ENCODE measurements at places on chromosomes 2 and 18.

DNA sequence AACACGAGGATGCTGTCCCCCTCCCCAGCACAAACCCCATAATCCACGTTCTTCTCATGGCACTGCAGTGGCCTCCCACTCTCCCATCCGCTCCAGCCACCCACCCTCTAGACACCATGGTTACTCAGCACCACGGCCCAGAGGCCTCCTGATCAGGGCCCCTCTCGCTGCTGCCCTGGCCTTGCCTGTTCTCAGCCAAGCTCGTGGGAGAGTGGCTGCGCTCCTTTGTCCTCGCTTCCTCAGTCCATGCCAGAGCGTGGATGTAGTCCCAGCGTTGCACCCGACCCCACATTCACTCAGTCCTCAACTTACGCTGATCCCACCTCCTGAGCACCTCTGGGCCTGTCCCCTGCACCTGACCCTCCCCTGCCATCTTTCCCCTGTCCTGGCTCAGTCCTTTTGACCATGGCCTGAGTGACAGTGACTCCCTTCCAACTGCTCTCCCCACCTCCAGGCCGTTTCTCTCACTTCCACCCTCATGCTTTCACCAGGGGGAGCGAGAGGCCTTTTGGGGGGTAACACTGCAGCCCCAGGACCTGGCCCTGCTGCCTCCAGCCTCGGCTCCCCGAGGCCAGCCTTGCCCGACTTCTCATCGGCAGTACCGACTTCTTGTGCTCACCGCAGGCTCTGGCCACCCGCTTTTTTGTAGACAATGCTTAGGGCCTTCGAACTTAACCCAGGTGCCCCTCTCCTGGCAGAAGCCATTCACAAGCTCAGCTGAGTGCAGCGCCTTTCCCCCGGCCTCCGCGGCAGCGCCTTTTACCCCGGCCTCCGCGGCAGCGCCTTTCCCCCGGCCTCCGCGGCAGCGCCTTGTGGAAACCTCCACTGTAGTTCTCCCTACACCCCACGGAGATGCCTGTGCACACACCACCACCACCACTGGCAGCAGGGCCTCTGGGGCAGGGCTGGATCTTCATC, 131.4 kb downstream of the CLIP4 start:
- no peak for DNase-seq

GRCh38 chr2:25551316-25551715, 122.1 kb downstream of the DTNB start:
- no peak for DNase-seq

- DNase-seq: no peak
These were observed 51.0 kb downstream of the LAMA3 start for GRCh38 chr18:23740105-23740830.

DNA sequence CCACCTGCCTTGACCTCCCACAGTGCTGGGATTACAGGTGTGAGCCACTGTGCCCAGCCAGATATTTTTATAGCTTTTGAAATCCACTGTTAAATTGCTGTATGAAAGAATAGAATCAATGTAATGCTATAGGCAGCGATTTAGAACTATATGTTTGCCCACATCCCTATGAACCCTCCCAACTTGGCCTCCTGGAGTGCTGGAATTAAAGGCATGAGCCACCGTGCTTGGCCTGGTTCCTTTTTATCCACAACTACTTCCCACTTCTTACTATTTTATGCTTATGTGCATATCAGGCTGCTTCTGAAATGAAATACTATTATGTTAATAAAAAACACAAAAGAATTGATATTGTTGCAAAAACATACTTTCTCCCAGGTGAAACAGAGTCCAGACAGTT, 11.6 kb upstream of the PTPN2 start:
- DNase-seq: no peak

- no peak for DNase-seq
These were observed 180.8 kb upstream of the MMADHC start for GRCh38 chr2:149768320-149768799.

DNA sequence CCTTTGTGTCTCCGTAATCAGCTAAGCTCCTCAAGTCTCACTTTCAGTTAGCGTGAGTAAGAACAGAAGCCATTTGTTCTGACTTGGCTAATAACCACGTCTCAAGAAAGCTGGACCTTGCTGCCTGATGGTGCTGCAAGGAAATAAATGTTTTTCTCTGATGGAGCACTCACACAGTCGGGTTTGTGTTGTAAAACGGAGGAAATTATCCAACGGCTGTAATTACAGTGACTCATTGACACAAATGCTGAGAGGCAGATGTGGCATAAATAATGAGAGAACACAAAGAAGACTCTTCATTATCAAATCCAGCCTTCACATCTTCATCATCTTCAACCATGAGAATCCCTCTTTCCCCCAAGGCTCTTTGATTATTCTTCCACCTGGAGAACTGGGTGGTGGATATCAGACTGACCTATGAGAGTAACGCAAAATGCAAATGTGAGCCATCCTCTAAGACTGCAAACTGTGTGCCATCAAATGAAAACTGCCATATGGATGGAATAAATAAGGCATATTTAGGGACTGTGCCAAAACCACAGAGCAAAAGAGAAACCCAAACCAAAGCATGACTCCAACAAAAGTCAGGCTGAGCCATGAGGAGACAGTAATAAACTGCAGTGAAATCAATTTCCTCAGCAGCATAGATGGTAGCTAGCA, 252.6 kb downstream of the RND3 start:
- no peak for DNase-seq

- DNase-seq: no peak
These were observed 246.2 kb upstream of the STON1 start for GRCh38 chr2:48283586-48284269.

- no peak for DNase-seq
These were observed 65.5 kb downstream of the CCBE1 start for GRCh38 chr18:59631583-59632181.

DNA sequence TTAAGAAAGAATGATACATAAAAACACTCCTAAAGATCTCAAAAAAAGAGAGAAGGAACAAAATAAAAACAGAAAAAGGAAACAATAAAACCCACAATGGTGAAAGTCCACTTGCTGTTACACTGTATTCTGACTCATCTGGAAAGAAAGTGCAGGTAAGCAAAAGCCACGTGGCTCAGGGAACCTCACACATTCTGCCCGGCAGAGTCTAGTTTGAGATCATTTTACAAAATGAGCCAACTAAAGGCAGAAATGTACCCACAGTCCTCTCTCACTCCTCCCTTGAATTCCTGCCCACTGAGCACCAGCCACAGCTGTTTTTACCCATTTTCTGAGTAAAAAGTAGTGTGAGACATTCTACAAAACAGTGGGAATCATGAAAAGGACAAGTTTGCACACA, 10.0 kb downstream of the KCNH7 start:
- DNase-seq: no peak

DNA sequence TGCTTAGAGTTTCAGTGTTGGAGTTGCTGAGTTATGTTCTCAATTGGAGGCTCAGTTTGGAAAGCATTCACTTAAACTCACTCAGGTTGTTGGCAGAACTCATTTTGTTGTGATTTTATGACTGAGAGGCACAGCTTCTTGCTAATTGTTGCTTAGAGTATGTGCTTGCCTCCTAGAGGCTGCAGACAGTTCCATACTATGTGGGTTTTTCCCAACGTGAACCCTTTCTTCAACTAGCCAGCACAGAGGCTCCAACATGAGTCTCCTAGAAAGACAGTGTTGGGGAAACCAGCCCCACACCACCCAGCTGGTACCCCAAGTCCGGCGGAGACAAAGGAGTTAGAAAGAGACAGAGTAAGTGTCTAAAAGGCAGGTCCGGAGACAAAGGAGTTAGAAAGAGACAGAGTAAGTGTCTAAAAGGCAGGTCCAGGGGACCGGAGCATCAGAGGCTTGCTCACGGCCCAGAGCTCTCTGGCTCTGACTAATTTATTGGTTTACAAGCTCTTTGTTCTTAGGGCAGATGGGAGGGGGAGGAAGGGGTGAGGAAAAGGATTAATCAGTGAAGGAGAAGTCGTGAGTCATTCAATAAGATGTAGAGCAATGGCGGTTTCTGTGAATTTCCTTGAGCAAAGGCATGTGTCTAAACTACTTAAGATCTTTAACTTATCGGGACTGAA, 999.7 kb upstream of the LRRTM1 start:
- no peak for DNase-seq

DNA sequence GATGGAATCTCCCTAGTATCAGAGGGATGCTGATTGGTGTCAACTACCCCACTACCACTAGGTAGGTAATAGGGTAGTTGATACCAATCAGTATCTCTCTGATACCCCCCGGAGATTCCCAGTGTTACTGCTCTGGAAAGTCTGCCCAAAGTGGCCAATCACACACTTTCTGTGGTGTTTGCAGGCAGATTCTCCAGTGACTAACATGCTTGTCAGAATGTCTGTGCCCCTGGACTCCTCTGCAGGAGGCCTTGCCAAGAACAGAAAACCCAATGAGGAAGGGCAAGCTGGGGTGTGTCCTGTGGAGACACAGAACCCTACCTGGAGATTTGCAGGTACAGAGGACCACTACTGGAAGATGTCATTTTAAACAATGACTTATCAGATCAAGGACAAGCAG, 135.1 kb downstream of the RIT2 start:
- DNase-seq: no peak

- no peak for DNase-seq
These were observed 254.8 kb downstream of the GLI2 start for GRCh38 chr2:120990451-120990871.

- DNase-seq: peak; percentile 60
These were observed 7.7 kb downstream of the FBXO15 start for GRCh38 chr18:74139888-74140287.
